Tibial artery (tissue), 4 donors: ENCODE measurements at places on chromosomes 11 and 22.

DNA sequence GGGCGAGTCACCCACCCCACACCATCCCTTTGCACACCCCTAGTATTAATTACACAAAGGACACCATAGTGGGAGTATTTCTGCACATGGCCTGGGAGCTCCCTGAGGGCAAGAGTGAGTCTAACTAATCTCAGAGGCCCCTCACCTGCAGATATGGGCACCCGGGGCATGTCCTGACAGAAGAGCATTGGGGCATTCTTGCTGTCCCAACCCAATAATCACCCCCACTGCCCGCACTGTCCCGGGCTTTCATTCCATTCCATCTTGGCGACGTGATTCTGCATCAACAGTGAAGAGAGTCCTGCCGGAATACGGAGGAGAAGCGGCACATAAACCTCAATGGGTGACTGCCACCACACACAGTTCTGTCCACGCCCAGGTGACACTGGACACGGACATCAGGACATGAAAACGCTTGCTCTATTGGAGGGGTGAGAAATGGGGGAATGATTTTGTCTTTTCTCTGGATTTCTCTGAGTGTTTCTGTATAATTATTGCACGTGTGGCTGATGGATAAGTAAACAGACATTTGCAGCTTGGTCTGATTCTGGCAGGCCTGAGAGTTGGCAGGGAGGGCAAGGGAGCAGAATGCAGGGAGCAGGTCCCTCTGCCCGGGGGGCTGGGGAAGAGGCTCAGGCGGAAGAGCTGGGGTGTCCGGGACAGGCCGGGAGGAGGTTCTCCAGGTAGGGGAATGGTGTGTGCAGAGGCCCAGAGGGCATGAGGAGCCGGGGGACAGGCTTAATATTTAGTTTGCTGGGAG, 38.2 kb downstream of the SCUBE1 start:
- DNase-seq = no peak

DNA sequence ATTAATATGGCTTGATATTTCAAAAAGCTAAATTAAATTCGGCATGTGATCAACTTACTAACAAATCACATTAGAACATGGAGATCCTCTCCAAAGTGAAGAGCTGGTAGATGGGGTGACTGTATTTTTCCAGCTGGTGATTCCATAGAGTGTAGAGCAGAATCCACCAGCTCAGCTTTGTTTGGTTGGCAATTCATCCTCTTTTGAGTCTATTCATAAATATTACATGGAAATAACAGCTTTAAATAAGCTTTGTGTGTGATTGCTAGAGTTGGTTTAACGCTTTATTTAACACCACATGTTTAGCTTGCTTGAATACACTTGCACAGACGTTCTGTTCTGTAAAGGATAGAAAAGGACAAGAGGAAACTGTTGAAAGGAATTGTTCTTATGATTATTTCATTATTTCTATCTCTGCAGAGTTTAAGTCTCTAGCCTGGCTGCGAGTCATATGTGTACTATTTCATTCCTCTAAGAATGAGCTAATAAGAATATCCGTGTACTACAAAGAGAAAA, 738.3 kb upstream of the KIRREL3 start:
- no peak for DNase-seq

GRCh38 chr11:2674658-2675131, 25.1 kb downstream of the KCNQ1OT1 start:
- DNase-seq = peak; percentile 15

DNA sequence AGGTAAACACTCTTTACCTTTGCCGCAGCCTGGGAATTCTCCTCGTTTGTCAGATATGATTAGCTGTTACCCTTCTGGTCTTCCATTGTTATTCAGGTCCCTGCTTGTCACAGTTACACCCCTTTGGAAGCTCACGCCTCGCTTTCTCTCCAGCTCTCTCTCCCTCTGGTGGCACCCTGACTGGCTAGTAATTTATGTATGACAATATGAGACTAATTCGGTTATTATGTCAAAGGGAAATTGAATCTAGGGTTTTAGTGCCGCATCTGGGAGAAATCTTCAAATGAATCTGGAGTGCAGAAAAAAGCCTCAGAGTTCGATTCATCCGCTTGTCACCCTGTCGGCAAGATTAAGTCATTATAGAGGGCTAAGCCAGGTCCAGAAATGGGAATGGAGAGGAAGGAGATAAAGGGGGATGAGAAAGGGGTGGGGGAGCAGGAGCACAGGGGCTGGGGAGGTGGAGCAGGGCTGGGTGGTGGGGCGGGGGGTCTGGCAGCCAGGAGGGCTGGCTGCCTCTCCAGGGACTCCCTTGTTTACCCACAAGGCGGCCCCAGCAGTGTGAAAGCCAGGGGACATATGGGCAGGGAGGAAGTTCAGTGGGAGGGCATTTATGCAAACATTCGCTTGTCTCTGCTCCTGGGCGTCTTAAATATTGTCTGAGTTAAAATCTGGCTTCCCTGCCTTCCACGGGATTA, 179.0 kb upstream of the NECTIN1 start:
- DNase-seq = no peak

GRCh38 chr22:26766510-26767350, 109.3 kb downstream of the MIAT start:
- no peak for DNase-seq

DNA sequence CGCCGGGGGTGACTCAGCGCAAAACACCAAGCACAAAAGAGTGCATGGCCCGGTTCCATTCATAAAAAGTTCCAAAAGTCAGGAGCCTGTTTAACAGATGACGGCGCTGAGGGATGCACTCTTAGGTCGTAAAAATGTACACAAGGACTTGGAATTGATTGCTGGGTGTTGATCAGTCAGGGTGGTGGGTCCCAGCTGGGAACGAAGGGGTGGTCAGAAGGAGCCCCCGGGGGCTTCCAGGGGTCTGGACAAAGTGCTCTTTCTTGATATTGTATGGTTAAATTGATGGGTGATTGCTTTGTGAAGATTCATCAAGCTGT, 20.7 kb downstream of the IFITM10 start:
- DNase-seq = peak; percentile 37

- DNase-seq = peak; percentile 59
Observed at GRCh38 chr11:64887757-64888405, 9.5 kb upstream of the EHD1 start.

- no peak for DNase-seq
Observed at GRCh38 chr11:11445441-11446185, 92.6 kb upstream of the CSNK2A3 start.

DNA sequence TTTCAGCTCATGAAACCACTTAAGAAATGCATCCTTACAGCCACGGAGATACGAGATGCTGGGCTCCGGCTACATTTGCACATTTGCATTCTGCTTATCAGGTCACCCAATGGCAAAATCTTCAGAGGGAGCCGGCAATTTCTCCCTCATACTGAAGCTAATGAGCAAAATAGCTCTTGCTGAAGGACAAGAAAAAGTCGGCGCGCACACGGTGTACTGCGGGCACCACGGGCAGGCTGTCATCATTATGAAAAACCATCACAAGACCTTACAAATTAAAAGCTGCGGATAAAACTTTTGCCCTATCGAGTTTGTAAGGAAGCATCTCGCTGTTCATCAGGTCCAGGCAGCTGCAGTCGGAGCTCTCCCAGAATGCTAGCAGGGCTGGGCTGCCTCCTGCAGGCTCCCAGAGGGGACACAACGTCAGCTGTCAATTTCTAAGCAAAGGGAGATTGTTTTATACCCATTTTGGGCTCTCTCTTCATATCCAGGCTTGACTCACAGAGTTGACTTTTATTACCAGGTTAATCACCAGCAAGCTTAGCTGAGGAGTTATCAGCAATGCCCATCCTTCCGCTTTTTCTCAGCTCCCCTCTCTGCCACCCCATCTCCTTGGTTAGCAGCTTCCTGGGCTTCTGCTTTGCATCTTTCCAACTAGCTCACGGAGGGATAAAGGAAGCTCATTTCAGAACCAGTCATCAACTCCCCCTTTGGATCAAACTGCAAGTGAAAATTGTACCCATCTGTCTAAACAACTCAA, 375.1 kb downstream of the OPCML start:
- DNase-seq = no peak

- no peak for DNase-seq
Observed at GRCh38 chr11:21931436-21932101, 261.3 kb upstream of the ANO5 start.

DNA sequence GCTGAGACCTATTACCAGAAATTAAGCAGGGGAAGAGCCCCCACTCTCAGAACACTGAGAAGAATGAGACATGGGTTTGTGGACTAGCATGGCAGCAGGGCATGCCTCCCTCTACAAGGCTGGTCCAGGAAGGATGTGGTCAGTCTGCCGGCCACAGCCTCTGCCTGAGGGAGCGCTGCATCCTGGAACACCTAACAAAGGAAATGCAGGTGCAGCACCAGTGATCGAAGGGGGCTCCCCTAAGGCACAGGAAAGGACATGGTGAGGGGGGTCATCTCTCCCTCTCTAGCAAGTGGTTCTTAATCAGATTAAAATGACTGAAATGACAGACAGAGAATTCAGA, 40.6 kb upstream of the ARL14EP start:
- no peak for DNase-seq

DNA sequence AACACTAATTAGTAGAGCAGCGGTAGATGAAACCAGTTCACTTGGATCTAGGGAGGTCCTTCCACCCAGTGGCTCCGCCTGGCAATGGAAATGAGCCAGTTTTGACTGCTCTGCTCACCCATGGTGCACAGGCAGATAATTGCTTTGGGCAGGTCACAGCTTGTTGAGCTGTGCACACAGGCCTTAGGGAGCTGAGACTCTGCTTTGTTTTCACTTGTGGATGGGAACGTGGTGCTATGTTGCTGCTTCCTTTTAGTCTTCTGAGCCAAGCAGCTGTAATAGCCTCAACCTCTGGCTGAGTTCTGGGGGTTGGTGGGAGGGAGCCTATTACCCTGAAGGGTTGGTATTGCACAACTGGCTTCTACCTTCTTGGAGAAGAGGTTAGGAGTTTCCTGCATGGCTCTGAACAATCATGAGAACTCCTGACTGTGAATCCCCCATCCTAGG, 262.3 kb upstream of the MTNR1B start:
- no peak for DNase-seq

DNA sequence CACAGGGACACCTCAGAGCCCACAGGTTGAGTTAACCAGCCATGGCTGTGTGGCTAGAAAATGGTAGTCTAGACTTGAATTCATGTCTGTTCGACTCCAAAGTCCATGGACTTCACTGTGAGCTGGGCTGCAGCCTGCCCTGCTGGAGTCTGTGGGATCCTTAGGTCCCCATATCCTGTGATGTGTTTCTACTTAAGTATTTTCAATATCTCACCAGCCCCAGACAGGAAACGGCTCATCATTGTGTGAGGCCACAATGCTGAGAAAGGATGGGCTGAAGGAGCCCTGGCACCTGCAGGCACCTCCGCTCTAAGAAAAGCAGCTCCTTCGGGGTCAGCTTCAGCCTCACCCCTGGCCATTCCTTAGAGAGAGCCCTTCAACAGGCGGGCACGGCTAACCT, 93.1 kb downstream of the NAT10 start:
- DNase-seq = no peak

DNA sequence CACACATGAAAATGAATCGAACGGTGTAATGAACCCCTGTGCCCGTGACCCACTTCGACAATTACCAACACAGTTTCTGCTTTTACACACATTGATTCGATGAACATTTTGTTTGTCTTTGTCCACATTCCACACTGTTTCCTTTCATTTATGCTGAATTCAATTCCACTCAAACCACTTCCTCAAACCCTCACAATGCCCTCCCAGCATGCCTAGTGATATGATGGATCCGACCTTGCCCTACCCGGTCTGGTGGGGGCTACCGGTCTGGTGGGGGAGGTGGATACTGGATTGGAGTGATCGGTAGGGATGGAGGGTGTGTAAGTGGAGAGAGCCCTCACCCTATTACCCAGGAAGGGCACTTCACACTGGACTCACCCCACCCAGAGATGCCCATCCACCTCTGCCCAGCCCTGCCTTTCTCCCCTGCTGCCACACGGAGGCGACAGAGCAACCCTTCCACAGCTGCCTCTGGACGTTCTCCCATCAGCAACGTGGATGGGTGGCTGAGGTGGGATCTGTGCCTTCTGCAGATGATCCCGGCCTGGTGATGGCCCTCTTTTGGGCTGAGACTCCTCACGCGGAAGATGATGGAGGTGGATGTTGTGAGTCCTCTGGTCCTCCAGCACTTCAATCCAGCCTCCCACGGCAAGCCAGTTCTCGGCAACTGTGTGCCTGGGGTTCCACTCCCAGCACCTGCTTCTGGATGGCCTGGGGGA, 33.0 kb upstream of the P2RY2 start:
- peak; percentile 57 for DNase-seq

DNA sequence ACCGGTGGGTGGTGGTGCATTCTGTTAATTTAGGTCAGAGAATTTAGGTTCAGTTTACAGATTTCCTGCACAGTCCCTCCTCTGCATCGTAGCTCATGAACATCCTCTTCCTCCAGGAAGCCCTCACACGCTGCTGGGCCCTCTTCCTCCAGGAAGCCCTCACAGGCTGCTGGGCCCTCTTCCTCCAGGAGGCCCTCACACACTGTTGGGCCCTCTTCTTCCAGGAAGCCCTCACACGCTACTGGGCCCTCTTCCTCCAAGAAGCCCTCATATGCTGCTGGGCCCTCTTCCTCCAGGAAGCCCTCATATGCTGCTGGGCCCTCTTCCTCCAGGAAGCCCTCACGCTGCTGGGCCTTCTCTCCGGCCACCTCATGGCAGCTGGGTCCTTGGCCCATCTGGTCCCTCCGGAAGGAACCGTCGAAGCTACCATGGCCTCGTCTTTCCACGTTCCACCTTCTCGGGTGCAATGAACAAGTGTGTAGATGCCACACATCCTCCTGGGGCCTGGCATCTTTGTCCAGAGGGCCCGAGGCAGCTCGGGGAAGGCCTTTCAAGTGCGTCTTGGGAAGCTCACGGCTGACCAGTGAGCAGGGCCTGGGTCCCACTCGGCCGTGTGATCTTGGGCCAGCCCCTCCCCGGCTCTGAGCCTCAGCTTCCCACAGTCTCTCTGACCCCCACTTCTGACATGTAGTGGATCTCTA, 58.9 kb upstream of the PPARA start:
- DNase-seq = no peak

- DNase-seq = no peak
Observed at GRCh38 chr11:31805037-31805628, 6.0 kb downstream of the PAX6 start.

- DNase-seq = no peak
Observed at GRCh38 chr22:32355760-32356159, 1.9 kb upstream of the RFPL3 start.

DNA sequence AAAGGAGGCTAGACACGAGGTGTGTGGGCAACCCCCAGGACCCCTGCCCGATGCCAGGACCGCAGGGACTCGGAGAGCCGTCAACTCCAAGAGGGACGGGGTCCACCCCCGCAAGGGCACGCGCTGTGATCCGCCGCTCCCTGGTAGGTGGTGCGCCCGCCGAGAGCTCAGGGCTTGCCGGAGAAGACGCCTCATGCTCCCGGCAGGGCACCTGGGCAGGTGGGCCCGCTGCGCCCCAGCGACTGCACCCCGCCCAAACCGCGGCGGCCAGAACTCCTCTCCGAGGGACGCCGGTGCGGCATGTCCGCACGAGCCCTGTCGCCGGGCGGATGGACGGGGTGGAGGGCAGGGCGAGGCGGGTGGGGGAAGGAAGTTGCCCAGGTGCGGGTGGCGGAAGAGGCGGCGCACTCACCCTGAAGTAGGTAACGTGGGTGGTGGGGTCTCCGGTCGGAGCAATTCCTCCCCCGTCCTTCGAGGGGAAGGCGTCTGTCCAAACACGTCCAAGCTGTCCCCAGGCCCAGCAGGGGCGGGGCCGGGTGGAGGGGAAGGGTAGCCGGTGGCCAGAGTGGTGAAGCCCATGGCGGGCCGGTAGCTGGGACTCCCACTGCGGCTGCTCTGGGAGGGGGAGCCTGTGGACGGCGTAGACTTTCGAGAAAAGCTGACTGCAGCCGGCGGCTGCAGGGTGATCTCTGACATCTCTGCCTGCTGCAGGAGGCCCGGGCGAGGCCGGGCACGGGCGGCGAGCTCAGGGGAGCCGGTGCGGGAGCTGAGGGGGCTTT, 37.2 kb downstream of the IGSF9B start:
- no peak for DNase-seq
